Lower lobe of right lung (tissue), 2 donors: ENCODE measurements at places on chromosomes 1 and 21. TPM values are rescaled to one million over a fixed set of nuclear protein-coding genes. Genes with fewer than 3 reads are reported as not detected.

DNA sequence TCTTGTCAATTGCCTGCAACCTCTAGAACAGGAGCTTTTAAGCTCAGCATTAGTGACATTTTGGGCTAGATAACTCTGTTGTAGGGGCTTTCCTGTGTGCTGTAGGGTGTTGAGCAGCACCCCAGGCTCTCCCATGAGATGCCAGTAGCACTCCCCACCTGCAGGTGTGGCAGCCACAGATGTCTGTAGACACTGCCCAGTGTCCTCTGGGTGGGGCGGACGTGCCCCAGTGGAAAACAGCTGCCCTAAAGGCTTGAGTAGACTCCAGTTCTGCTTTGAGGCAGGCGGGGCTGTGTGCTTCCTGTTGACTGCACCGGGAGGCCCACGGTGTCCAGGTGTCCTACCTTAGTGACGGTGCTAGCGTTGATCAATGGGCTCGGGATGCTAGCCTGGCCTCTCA is 16.9 kb upstream of the PWP2 start:
- peak overlapping the region; percentile 24 for H3K27ac ChIP-seq
- H3K4me1 ChIP-seq: peaks cover 31% of the 10 kb centered on the region
- no peak for DNase-seq
- H3K4me3 ChIP-seq: no peak overlapping the region

GRCh38 chr21:31347435-31348032 is 3.5 kb upstream of the TIAM1 start:
- DNase-seq: no peak
- H3K4me3 ChIP-seq: no peak overlapping the region
- H3K27ac ChIP-seq: no peak overlapping the region
- H3K27me3 ChIP-seq: peaks cover 14% of the 10 kb centered on the region
- H3K4me1 ChIP-seq: peaks cover 11% of the 10 kb centered on the region

DNA sequence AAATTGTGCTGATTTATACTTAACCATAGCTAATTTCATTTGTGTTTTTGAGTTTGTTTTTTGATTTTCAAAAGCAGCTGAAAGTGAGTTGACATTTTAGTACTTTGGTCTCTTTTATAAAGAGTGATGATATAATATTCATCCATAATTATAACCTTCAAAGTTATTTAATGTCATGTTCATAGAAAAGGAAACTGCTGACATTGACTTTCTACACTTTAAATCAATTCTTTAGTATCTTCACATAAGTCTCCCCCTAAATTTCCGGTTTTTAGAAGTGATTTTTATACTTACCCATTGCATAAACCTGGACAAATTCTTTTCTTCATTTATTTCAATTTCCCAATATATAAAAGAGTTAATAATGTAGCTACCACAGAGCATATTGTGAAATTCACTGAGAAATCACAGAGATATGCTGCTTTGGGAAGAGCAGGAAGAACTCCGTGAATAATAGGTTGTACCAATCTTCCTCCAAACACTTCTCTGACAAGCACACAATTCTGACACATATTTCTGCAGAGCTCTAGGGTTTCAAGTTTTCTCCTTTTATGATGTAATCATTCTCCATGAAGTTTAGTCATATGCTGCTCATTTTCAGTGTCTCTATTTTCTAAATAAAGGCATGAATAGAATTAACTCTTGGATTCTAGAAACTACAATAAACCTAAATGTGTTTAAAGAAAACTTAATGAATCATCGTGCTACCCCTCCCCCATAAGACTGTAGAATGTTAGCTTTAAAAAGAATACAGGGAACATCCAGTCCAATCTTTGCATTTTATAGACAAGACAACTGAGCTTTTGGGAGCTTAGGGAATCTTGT is 25.6 kb upstream of the CDC42BPA start:
- DNase-seq: no peak
- no peak overlapping the region for H3K27ac ChIP-seq
- H3K4me1 ChIP-seq: no peaks in the 10 kb centered on the region
- no peaks in the 10 kb centered on the region for H3K36me3 ChIP-seq

DNA sequence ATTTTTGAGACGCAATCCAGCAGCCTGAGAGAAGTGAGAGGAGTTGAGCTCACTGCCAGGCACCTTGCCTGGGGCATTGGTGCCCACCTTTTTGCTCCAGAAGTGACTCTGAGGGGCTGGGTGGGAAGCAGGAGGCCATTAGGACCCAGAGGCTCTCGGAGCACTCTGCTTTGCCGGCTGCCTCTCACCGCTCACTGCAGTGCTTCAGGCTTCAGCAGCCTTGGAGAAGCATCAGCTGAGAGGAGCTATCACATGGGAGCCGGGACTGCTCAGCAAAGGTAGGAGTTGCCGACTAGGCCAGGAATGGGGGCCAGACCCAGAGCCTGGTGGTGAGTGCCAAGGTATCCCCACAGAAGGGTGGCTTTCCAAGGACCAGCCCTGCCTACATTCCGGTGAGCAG is at the start of gene GPR61:
Gene GPR61, plus strand, starts transcription at position 197 of the 400 bp plus-strand sequence. CDS start 3,151 bp downstream, outside the sequence.
- H3K4me1 ChIP-seq: no peaks in the 10 kb centered on the region
- no peaks in the 10 kb centered on the region for H3K27me3 ChIP-seq
- no peak within 1 kb of the TSS for H3K27ac ChIP-seq
- no peak within 1 kb of the TSS for H3K4me3 ChIP-seq
- no peak for DNase-seq

DNA sequence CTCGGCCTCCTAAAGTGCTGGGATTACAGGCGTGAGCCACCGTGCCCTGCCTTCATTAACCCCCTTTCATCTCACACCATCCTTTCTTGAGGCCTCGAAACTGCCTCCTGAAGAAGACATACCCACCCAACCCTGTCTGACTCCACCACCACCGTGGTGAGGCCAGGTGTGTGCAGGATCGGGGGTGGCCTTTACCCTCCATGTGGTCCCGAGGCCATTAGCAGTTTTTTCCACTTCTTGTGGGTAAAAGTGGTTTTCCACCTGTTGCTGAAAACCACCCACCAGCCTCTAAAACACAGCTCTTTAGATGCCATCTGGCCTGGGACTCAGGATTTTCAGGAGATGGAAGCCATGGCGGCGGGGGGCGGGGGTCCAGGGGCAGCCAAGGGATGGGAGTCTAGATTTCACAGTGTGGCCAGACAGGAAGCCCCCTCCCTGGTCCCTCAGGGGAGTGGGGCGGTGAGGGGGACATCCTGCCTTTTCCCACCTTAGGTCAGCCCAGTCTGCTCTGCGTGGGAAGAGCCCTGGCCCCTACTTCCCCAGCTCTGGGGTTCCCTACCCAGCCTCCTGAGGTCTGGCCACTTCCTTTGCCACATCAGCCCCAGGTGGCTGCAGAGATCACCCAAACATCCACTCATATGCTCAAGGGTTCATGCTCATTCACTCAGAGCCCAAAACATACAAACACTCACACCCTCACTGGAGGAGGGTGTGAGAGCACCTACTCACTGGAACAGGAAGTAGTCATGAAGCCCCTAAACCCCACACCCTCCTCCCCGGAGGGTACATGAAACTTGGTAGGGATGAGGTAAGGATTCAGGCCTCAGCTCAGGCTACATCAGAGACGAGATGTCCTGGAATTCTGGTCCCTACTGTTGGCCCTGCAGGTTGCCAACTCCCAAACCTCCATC is 2.3 kb downstream of the FGR start:
- DNase-seq: no peak
- no peaks in the 10 kb centered on the region for H3K36me3 ChIP-seq
- H3K4me3 ChIP-seq: peak overlapping the region; percentile 61
- peak overlapping the region; percentile 90 for H3K27ac ChIP-seq

- no peak for DNase-seq
- no peak overlapping the region for H3K4me3 ChIP-seq
- no peaks in the 10 kb centered on the region for H3K27me3 ChIP-seq
- no peak overlapping the region for H3K27ac ChIP-seq
- peaks cover 18% of the 10 kb centered on the region for H3K36me3 ChIP-seq
Observed at GRCh38 chr21:36964398-36964797, 2.1 kb downstream of the HLCS start.

GRCh38 chr1:52060822-52061221 is 4.7 kb downstream of the BTF3L4 start:
- H3K27me3 ChIP-seq: no peaks in the 10 kb centered on the region
- peaks cover 35% of the 10 kb centered on the region for H3K4me1 ChIP-seq
- peaks cover 51% of the 10 kb centered on the region for H3K36me3 ChIP-seq
- DNase-seq: no peak
- H3K4me3 ChIP-seq: no peak overlapping the region

DNA sequence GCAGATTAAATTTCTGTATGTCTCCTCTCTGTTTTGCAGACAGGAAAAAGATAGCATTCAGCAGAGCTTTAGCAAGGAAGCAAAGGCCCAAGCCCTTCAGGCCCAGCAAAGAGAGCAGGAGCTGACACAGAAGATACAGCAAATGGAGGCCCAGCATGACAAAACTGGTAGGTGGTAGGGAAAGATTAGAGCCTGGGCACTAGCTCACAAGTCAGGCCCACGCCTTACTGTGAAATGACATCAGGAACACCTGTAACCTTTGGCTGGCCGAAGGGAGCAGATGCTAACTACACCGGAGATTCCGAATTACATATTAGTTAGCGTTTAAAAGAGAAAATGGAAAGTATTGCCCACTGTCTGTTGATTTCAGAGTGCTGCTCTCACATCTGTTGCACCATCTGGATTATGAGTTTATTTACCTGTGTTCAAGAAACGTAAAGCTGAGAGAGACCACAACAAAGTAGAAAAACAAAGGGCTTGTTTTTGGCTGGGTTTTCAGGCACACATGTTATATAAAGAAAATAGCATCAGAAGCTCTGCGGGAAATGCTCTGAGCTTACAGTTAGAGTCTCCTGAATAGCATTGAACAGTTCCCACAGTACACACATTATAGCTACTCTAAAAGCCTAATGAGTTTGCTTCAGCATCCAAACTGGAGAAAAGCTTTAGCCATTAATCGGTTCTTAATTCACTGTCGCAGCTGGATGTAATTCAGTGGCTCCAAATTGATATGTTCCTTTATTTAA is 160.0 kb downstream of the SDCCAG8 start:
- peaks cover 2% of the 10 kb centered on the region for H3K4me1 ChIP-seq
- no peak for DNase-seq
- no peak overlapping the region for H3K4me3 ChIP-seq

- H3K27ac ChIP-seq: no peak overlapping the region
- no peaks in the 10 kb centered on the region for H3K36me3 ChIP-seq
- H3K4me1 ChIP-seq: peaks cover 15% of the 10 kb centered on the region
- DNase-seq: no peak
Observed at GRCh38 chr1:38197312-38198061, 150.9 kb upstream of the POU3F1 start.

Gene SPATA46
- not detected for total RNA-seq

DNA sequence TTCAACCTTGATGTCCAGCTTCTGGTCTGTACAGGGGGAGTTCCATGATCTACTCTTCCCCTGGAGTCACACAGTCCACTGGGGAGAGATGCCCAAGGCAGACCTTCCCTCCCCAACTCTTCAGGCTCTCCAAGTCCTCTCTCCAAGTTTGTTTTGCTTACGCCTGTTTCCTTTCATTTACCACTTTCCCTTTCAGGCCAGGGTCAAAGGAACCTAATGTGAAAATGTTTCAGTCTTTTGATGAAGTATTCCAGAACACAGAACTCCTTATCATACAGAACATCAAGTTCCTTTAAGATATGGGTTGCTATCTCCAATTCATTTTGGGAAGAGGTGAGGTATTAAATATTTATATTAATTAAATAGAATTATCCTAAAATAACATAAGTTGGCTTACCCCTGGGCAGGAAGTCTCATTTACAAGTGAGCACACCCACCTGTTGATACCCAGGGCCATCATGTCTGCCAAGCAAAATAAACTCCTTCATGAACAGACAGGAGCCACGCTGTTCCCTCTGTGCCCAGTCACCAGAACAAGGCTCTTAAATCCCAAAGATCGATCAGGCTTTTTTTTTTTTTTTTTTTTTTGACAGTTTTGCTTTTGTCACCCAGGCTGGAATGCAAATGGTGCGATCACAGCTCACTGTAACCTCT is 82.2 kb upstream of the LYST start:
- H3K27me3 ChIP-seq: no peaks in the 10 kb centered on the region
- peaks cover 22% of the 10 kb centered on the region for H3K4me1 ChIP-seq
- no peak overlapping the region for H3K4me3 ChIP-seq
- H3K36me3 ChIP-seq: no peaks in the 10 kb centered on the region
- no peak overlapping the region for H3K27ac ChIP-seq
- DNase-seq: no peak

DNA sequence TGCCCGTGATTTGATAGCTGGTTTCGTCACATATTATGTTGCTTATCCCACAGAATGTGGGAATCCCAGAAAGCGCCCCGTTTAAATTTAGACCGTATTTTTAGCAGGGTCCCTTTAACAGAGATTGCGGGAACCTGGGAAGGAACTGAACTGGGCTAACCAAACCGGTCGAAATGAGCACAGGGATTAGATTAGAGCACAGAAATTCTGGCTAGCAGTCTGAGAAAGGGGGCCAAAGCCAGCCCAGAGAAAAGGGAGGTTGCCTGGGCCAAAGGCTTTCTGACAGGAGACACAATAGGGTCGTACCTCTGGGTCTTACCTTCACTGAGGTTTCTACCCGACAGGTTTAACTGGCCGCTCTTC is 327 bp downstream of the LRRC40 start:
- peaks cover 11% of the 10 kb centered on the region for H3K36me3 ChIP-seq
- peak overlapping the region; percentile 93 for H3K27ac ChIP-seq
- peak overlapping the region; percentile 86 for H3K4me3 ChIP-seq
- no peak for DNase-seq
- no peaks in the 10 kb centered on the region for H3K27me3 ChIP-seq
- H3K4me1 ChIP-seq: peaks cover 43% of the 10 kb centered on the region

GRCh38 chr21:39169906-39170305 is 13.3 kb downstream of the PSMG1 start:
- no peak overlapping the region for H3K27ac ChIP-seq
- H3K27me3 ChIP-seq: no peaks in the 10 kb centered on the region
- no peaks in the 10 kb centered on the region for H3K4me1 ChIP-seq
- H3K36me3 ChIP-seq: peaks cover 21% of the 10 kb centered on the region
- no peak overlapping the region for H3K4me3 ChIP-seq
- no peak for DNase-seq

DNA sequence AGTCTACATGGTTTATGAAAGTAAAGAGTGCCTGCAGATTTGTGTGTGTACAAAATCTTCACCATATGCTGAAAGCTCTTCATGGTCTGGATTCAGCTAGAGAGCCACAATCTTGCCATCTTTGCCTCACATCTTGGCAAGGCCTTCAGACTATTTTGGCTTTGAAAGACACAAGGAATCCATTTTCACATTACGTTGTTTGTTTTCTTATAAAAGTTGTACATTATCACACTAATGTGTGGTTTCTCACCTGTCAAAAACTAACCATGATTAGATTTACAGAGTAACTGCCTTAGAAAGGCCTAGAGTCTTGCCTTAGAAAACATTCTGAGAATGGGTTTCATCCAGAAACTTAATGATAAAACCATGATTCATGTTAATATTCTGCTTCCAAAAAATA is 494.6 kb downstream of the NEGR1 start:
- H3K27ac ChIP-seq: no peak overlapping the region
- no peaks in the 10 kb centered on the region for H3K4me1 ChIP-seq
- no peak overlapping the region for H3K4me3 ChIP-seq
- no peaks in the 10 kb centered on the region for H3K36me3 ChIP-seq
- no peak for DNase-seq

- H3K4me3 ChIP-seq: no peak overlapping the region
- DNase-seq: no peak
- H3K36me3 ChIP-seq: no peaks in the 10 kb centered on the region
- H3K4me1 ChIP-seq: peaks cover 33% of the 10 kb centered on the region
Observed at GRCh38 chr1:183089025-183089639, 65.9 kb downstream of the LAMC1 start.
